HCT116 (cell line): ENCODE measurements at places on chromosomes 1 and 21.

GRCh38 chr1:20787840-20788795 is 1.0 kb upstream of the HP1BP3 start:
- no peak for DNase-seq

- peak; percentile 2 for DNase-seq
Observed at GRCh38 chr1:173477286-173478093, at the start of gene PRDX6. Gene PRDX6, plus strand, starts transcription at chr1:173477335. Its CDS starts 63 bp downstream, at chr1:173477398.

DNA sequence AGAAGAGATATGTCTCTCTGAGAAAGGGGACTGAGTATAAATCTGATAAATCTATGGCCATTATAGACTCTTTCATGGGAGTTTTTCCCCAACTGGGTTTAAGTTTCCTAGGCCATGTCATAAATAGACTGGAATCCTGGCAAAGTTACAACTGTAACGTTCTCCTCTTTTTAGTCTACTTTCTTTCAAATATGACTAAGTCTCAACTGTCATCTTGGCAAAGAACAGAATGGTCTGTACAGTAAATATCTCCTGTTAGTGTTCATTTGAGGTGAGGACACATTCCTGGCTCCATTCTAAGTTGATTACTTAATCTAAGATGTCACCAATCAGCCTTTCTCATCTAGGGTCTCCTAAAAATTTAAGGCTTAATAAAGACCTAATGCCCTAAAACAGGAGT is 300.5 kb downstream of the BRINP2 start:
- no peak for DNase-seq

DNA sequence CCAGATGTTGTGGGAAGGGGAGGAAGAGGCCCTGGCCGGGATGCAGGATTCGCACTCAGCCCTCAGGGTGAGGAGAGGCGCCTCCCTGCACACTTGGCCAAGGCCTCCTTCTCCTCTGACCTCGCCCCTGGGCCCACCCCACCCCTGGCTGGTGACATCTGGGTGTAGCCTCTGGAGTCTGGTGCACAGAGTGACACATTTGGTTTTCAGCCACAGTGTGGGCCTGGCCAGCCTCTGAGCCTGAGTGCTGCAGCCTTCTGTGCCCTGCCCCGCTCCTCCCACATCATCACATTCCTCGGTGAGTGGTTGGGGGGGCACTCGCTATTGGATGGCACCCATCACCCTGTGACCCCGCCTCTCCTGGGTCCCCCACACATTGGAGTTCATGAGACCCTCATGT is 45.8 kb downstream of the PRDM16 start:
- no peak for DNase-seq

DNA sequence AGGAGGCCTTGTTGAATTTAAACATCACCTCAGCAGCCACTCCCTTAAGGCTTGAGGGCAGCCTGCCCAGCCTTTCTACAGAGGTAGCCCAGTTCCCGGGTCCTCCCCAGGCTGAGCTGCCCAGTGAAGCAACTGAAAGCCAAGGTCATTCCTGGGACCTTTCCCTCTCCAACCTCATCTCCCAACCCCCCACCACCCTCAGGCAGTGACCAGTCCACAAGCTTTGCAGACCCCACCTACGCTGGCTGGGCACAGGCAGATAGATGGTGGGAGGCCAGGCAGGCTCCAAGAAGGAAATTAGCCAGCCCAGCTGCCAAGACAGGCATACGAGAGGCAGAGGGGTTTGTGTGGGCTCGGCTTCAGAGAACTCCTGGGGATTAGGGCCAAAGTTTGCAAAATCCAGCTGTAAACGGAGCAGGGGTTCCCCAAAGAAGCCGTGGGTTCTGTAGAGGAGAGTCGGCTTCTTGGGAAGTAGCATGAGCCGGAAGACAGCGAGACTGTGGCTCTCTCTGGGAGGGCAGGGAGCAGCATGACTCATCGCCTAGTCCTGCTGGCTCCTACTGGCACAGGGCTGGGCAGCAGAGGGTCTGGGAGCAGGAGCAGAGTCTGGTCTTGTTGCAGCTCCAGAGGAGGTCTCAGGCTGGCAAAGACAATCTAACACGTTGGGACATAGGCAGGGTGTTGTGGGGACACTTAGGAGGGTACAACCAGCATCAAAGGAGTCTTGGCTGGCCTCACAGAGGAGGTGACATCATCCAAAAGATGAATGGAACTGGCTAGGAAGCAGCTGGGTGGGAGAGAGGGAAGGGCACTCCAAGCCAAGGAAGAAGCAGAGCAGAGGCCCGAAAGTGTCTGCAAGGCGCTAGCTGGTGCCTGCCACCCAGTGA is 2.8 kb upstream of the ZC3H12A start:
- DNase-seq: peak; percentile 66

DNA sequence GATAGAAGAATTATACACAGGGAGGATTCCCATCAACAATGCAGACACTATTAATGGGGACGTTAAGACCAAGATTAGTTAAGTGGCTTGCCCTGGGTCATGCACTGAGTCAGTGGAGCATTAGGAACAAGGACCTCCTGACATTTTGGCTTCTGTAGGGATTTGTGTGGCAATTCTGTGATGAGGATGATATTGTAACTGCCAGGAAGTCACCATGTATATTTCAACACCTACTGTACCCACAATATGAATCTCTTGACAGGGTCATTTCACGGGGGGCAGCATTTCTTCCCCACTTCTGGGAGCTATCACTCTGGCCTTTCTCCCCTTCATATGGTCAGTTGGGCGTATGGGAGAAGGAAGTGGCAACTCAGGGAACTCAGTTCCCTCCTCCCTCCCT is 134.9 kb downstream of the RUNX1 start:
- DNase-seq: no peak

- no peak for DNase-seq
Observed at GRCh38 chr21:37259426-37259825, 7.7 kb downstream of the VPS26C start.

DNA sequence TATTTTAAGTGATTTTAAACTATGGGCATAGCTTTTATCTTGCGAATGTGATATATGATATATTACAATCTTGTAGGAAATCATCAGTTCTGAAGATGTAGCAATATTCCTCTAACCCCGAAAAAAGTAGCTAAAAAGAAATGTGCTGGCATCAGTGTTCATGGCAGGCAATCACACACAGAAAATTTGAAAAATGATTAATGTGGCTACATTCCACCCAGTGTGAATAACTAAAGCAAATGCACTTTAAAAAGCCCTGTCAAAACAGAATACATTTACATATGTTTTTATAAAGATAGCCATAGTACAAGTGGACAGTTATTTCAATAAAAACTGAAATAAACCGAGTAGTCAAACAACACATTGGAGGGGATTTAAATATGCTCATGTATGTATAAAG is 260.2 kb downstream of the HHAT start:
- DNase-seq: no peak

- peak; percentile 51 for DNase-seq
Observed at GRCh38 chr1:236868625-236869467, 73.8 kb downstream of the MTR start.

GRCh38 chr21:42171091-42172053 is 47.6 kb upstream of the ABCG1 start:
- peak; percentile 68 for DNase-seq

DNA sequence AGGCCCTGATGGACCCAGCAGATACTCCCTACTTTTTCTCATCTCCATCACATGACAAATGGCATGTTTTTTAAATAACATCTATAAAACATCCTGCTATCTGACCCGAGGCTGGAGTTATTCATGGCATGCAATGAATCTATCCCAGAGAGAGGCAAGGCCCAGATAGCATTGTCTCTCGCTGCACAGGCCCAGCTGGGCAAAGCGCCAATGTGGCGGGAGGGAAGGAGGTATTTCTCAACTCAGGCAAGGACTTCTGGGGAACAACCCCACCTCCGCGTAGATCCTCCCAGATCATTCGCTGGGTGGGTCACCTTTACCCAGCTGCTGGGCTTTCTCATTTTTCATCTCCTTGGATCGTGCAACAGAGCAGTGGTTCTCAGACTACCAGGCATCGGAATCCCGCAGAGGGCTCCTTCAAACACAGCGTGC is 59.8 kb downstream of the ERG start:
- no peak for DNase-seq

- DNase-seq: no peak
Observed at GRCh38 chr1:6625584-6626149, 999 bp downstream of the THAP3 start.

DNA sequence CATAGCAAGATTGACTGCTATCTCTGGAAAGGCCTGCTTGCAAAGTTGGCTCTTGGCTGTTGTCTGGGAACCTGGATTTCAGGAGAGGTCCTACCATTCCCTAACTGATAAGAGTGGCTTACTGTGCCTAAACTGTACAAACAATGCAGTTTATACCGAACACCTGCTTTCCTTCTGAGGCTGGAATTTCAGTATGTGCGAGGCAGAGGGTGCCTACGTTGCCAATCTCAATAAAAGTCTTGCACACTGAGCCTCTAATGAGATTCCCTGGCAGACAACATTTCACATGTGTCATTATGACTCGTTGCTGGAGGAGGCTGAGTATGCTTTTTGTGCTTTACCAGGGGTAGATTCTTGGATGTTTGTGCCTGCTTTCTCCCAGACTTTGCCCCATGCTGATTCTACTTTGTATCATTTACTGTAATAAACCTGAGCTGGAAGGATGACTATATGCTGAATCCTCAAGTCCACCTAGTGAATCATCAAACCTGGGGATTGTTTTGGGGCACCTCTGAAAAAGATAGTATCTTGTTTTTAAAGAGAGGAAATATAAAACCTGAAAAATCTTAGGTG is 58.9 kb upstream of the GNG4 start:
- peak; percentile 79 for DNase-seq

- no peak for DNase-seq
Observed at GRCh38 chr1:101119289-101119688, 93.7 kb upstream of the DPH5 start.

GRCh38 chr1:173392895-173393658 is 84.1 kb upstream of the PRDX6 start:
- peak; percentile 28 for DNase-seq

DNA sequence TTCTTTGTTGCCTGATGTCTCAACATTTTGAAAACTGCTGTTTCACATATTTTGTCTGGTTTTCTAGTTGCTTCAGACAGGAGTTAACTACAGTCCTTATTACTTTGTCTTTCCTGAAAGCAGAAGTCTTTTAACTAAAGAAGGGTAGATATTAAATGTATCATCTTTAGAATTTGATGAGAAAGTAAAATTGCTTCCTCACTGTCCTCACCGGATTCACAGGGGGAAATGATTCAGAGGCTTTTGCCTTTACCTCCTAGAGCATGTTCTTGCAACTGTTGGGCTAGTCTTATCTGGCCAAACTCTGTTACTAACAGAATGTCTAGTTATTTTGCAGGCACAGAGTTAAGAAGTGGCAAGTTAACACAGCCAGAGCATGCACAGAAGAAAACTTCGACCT is 107.2 kb upstream of the VAV3 start:
- no peak for DNase-seq
